ENCODE measurements at places on chromosomes 16 and 17.

GRCh38 chr17:7045492-7046126 lies 1.7 kb upstream of the SLC16A11 start:
- DNase-seq, result peak; percentile 71

- DNase-seq, result no peak
These were observed 24.8 kb upstream of the KDM6B start for GRCh38 chr17:7809086-7809790.

DNA sequence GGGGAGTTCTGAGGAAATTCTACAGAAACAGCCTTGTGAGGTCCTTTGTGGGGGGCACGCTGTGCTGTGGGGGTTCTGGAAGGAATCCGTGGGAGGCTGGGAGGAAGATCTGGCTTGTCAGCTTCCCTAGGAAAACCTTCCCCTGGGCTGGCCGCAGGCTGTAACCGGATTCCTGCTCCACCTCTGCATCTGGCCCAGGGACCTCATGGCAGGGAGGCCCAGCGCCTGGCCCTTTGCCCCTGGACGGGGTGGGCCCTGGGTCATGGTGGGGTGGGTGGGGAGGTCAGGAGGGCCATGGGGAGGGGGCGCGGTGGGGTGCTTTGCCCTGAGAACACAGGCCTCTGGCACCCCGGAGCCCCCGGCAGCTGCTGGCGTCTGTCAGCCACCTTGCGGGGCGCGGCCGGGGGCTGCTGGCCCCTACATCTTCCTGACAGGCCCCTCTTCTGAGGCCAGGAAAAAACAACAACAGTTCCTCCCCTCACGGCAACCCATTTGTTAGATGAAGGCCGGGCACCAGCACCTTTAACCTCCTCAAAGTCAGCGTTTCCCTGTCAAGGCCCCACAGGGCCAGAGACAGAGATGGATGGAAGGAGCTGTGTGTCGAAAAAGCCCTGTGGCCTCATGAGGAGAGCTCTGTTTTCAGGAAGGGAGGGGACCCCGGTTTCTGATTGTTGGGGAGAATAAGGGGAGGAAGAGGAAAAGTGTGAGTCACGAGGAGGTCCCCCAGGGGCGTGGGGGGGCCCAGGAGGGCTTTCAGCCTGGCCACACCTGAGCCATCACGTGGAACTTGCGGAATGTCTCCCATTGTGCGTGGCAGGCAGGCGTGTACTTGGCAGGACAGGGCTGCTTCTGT lies 3.6 kb upstream of the MEOX1 start:
- DNase-seq, result no peak

DNA sequence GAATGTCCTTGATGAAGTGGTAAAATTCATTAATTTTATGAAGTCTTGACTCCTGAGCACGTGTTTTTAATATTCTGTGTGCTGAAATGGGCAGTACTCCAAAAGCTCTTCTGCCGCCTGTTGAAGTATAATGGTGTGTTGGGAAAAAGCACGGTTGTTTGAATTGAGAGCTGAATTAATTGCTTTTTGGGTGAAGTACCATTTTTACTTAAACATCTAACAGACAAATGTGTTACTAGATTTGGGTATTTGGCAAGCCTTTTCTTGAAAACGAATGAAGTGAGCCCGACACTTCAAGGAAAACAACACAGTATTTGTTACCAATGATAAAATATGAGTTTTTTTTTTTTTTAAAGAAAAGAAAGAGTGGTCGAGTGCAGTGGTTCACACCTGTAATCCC lies 22.5 kb downstream of the WWP2 start:
- DNase-seq, result no peak

DNA sequence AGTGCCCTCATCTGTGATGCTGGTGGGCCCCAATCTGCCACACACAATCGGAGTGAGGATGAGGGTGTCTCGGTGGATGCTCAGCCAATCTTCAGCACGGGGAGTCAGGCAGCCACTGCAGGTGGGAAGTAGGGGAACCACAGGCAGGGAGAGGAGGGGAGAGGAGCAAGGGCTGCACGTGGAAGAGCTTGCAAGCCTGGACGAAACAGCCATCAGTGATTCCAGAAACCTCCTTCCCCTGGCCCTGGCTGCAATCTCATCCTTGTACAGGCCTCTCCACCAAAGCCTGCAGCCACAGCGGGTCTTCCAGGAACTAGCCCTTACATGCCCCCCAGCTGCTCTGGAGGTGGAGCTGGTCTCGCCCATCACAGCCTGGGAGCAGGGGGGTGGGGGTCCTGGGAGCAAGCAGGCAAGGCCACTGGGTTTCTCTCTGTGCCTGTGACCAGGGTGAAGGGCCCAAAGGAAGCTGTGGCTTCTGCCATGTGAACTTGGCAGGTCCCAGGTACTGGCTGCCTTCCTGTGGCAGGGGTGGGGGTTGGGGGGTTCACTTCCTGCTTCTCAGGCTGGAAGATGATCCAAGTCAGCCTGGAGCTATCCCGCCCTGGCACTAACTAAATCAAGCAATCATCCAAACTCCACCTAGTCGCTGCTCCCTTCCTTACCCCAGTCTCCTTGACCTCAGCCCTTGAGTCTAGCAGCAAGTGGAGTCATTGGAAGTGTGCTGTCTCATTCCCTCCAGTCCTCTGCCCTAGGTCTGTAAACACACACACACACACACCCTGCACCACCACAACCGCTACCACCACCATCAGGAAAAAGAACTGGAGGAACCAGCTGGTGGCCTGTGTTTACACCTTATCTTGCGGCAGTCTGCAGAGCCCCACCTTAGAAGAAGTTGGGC lies 29.4 kb upstream of the MLKL start:
- DNase-seq, result no peak

- DNase-seq, result no peak
These were observed 9.8 kb downstream of the SPHK1 start for GRCh38 chr17:76394166-76394565.

All from suppressor macrophage (primary cell).